ENCODE measurements at places on chromosomes 1 and 21.

DNA sequence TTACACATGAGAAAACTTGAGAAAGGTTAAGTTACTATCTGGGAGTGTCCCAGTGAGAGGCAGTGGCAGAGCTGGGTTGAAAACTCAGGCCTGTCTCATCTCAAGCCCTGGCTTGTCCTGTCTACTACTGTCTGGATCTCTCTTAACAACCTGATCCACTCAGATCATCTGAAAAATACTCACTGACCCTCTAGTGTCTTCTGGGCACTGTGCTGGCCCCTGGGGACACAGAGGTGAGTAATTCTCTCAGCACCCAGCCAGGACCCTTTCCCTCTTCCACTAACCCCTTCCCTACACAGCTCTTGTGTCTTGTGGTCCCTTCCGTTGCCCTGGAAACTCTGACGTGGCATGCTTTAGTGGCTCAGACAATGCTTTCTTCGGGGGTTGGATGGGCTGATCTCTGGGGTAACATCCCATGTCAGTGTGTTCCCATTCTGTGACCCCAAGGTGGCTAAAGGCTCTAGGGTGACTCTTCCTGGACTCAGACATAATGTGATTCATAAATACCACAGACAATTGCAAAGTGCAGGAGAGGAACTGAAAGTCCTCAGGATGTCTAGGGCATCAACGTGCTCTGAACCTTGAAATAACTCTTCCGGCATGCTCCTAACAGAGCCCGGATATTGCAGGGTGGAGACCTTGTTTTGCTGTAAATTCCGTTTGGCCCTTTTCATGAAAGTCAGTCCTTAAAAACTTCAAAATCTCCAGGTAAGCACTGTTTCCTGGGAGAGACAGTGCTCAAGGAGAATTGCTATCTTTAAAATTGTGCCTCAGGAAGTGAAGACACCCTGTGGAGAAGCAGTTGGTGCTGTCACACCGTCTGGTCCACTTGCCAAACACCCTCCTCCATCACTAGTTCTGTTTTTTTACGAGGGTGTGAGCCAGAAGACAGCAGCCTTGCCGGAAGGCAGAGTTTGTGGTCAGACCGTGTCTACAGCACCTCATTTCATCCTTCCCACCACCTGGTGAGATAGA lies 4.0 kb downstream of the SHISAL2A start:
- DNase-seq: no peak

DNA sequence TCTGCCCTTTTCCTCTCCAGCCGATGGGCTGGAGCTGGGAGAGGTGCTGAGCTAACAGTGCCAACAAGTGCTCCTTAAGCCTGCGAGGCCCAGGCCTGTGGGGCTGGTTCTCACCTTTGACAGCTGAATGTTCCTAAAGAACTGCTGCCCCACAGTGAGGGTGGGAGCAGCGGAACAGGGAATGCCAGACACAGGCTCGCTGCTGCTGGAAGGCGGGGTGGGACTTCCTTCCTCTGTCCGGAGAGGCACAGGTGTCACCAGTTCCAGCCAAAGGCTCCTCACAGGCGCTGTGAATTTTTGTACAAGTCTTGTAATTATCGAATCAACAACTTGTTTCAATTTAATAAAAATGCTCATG lies 47.1 kb downstream of the COQ8A start:
- no peak for DNase-seq

- DNase-seq: no peak
Observed at GRCh38 chr1:215005078-215005477, 77.5 kb upstream of the KCNK2 start.

DNA sequence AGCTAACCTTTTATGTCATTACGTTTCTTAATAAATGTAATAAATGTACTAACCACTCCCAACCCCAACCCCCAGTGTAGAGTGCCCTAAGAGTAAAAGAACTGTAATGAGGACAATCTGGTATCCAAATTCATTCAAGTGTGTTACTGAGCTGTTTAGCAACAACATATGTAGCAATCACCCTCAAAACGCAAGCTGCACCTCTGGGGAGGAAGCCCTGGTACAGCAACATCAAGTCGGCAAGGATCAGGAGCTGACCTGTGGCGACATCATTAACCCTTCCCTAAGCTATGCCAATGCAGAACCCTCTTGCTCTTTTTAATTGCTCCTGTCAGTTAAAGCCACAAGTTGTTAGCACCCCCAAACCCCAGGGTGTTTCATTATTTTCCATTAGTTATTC lies 47.1 kb downstream of the STX6 start:
- no peak for DNase-seq

- DNase-seq: no peak
Observed at GRCh38 chr1:12447849-12448312, 170.1 kb downstream of the DHRS3 start.
